Activated T-helper 9 cell treated with anti-CD3 and anti-CD28 coated beads, Interleukin-2, amount 50 U/mL, for 16 hours (primary cell): ENCODE measurements at places on chromosomes 5 and 9.

DNA sequence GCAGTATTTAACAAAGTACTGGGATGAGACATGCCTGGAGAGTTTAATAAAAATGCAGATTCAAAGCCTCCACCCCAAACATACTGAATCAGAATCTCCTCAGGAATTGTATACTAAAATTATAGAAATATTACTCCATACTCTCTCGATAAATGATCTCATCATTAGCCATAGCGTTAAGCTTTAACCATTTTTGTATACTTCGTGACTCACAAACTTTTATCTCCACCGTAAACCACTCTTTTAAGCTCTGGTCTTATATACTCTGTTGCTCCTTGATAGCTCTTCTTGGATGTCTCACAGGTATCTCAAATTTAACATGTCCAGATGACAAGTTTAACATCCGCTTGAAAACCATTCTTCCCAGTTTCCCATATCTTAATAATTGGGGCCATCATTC lies 327.8 kb downstream of the ADGRV1 start:
- no peak for DNase-seq

GRCh38 chr5:55211184-55211874 lies 15.8 kb downstream of the MCIDAS start:
- no peak for DNase-seq

DNA sequence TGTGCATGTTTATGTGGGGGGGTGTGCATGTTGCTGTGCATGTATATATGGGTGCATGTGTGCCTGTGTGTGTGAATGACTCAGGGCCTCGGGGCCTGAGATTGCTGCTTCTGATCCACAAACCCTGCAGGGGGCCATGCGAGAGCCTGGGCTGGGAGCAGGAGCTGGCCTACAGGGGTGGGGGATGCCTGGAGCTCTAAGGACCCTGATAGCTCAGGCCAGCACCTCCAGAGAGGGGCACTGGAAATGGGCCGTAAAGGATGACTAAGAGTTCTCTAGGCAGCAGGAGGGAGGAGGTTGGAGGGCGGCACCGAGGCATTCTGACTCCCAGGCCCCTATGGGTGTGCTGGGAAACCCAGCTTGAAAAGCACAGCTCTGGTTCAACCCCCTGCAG lies 6.9 kb upstream of the UBAC1 start:
- DNase-seq, result no peak

DNA sequence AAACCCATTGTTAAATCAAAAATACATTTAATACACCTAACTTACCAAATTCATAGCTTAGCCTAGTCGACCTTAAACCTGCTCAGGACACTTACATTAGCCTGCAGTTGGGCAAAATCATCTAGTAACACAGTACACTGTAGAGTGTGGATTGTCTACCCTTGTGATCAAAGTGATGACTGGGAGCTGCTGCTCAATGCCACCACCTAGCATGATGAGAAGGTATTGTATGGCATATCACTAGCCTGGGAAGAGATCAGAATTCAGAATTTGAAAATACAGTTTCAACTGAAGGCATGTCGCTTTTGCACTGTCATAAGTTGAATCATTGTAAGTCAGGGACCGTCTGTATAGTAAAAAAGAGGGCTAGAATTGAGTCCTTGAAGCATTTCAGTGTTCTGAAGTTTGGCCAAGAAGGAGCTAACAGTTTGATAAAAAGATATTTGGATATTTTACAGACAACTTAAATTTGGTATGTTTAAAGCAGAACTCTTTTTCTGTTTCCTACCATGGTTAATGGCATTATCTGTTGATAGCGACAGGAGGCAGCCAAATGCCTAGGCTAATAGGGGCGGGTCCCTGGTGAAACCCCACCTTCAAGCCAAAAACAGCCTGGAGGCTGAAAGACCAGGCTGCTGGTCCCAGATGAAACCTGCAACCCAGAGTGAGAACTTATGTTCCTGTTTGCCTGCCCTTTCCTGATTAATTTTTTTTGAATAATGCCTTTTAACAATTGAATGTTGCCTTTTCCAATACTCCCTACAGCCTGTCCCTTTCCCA lies 23.0 kb downstream of the SMIM15 start:
- no peak for DNase-seq

GRCh38 chr5:99129768-99130501 lies 201.1 kb upstream of the CHD1 start:
- DNase-seq, result no peak
